M059J (cell line): ENCODE measurements at places on chromosomes 2 and 18.

- DNase-seq = peak; percentile 36
These were observed 19.7 kb upstream of the SFXN5 start for GRCh38 chr2:73091164-73091563.

GRCh38 chr2:881204-881918 is 69.3 kb upstream of the SNTG2 start:
- peak; percentile 9 for DNase-seq

DNA sequence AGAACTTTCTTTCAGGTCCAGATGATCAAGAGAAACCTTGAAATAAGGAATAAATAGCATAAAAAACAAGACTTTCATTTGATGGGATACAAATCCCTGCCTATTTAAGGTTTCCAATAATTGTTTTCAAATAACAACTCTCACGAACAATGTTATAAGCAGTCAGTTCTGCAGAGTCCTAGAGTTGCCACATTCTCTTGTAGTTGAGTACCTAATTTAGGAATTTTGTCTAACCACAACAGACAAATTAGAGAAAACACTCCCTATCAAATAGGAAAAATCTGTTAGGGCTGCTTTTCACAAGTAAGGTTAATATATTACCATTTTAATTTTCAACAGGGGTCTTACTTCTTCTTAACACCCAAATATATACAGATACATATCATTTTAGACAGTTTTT is 130.1 kb upstream of the CDH20 start:
- peak; percentile 1 for DNase-seq

DNA sequence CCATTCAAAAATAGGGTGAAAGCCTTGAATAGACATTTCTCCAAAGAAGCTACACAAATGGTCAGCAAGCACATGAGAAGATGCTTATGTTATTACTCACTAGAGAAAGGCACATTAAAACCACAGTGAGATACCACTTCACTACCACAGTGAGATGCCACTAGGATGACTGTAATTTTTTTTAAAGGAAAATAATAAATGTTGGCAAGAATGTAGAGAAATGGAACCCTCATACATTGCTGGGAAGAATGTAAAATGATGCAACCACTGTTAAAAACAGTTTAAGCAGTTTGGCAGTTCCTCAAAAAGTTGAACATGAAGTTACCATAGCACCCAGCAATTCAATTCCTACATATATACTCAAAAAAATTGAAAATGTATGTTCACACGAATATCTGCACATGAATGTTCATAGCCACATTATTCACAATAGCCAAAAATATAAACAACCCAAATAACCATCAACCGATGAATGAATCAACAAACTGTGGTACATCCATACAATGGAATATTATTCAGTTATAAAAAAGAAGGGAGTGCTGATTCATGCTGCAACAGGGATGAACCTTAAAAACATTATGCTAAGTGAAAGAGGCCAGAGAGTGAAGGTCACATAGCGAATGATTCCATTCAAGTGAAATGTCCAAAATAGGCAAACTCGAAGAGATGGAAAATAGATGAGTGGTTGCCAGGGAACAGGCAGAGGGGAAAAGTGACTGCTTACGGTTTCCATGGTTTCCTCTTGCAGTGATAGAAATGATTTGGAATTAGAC is 156.2 kb upstream of the NDUFV2 start:
- DNase-seq = peak; percentile 96

- peak; percentile 7 for DNase-seq
These were observed 270.7 kb upstream of the HNMT start for GRCh38 chr2:137693534-137693933.

- peak; percentile 1 for DNase-seq
These were observed 193.0 kb upstream of the NETO1 start for GRCh38 chr18:73060666-73061288.

- DNase-seq = no peak
These were observed 69.1 kb upstream of the RBMS1 start for GRCh38 chr2:160562730-160563129.

GRCh38 chr18:24187689-24188088 is 48.8 kb downstream of the CABYR start:
- no peak for DNase-seq

DNA sequence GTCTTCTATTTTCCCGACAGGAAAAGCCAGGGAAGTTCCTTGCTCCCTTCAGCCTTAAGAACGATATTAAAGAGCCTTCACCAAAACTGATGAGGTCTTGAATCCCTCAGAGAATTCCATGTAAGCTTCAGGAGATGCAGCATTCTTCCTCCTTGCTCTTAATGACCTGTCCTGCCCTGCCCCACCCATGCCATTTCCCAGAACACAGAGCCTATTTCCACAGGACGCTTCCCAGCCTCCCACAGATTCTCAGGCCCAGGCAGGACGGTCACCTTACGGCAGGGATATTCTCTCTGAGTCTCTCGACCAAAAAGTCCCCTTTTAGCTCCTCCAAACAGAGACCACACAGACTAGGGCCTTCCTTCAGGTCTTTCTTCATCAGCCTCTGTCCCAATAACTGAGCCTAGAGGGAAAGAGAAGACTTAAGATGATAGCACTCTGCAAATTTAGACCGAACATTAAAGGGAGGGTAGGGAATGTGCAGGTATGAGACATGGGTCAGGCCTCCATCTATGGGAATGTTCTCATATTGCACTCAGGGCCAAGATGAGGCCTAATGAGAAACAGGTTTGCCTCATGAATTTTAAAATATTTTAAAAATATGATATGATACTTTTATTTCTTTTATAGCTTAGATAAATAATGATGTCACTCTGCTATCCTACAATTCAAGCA is 62.1 kb downstream of the COBLL1 start:
- no peak for DNase-seq

GRCh38 chr2:102514061-102514785 is 41.2 kb downstream of the SLC9A4 start:
- peak; percentile 85 for DNase-seq

DNA sequence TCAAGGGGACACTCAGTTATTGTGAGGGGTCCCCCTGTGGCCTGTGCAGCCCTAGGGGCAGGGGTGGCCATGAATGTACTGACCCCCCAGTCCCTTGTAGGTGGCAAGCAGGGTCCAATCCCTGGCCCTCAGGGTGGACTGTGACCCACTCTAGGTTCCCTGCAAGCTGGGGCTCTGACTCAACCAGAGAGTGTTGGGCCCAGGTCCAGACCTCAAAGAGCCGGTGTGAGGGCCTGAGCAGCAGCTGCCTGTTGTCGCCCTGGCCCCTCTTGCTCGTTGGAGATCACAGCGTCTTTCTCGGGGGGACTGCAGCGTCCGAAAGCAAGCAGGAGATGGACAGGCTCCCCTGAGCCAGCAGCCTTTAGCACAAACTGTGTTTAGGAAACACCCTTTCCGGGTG is 66.8 kb upstream of the ATG16L1 start:
- peak; percentile 29 for DNase-seq

DNA sequence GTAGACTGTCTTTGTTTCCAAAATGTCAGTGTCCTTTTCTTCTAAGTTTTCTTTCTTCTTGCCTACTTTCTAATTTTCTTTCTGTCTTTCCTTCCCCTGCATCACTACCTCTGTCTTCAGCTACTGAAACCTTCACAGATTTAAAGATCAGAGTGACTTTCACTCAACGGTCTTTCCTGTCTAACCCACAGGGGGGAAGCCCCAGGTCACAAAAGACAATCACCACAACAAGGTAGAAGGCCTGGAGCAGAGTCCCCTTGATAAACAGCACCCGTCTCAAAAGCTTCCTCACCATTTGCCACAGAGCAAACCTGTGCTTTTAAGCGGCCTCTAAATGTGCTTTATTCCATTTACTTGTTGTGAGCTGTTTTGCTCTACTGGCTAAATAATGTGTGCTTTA is 665.4 kb downstream of the BCL11A start:
- no peak for DNase-seq

DNA sequence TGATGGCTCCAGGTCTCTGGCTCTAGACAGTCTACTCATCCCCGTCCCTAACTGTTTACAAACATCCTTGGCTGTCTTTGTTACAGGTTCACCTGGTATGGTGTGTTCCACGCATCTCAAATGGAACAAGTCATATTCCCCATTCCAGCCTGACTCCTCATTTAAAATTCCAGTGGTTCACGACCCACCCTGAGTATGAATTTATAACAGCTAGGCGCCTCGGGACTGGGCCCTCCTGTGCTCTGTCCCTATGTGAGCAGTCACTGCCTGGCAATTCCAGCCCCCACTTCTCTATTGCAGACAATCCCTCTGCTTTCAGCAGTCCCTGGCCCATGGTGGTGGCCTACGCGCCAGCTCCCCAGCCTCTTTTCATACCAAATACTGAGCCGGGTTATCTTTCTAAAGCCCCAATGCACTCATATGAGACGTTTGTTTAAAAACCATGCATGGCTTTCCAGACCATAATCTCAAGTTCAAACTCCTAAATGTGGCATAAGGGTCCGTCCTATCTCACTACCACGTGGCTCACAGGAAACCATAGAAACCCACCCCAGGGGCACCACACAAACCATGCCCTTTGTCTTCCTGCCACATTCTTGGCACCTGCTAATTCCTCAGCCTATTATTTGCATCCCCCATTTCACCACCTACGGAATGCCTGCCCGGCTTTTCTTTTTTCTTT is 1.6 kb downstream of the SERPINB8 start:
- peak; percentile 25 for DNase-seq

GRCh38 chr18:63578357-63578958 is 8.7 kb upstream of the SERPINB13 start:
- peak; percentile 43 for DNase-seq

GRCh38 chr2:120344214-120344975 is 1.5 kb upstream of the INHBB start:
- peak; percentile 44 for DNase-seq

GRCh38 chr2:179454443-179455171 is 190.0 kb upstream of the SESTD1 start:
- DNase-seq = peak; percentile 87

- DNase-seq = no peak
These were observed 120.9 kb upstream of the NFATC1 start for GRCh38 chr18:79274823-79275222.

- DNase-seq = no peak
These were observed 6.8 kb upstream of the TPO start for GRCh38 chr2:1406434-1406833.

DNA sequence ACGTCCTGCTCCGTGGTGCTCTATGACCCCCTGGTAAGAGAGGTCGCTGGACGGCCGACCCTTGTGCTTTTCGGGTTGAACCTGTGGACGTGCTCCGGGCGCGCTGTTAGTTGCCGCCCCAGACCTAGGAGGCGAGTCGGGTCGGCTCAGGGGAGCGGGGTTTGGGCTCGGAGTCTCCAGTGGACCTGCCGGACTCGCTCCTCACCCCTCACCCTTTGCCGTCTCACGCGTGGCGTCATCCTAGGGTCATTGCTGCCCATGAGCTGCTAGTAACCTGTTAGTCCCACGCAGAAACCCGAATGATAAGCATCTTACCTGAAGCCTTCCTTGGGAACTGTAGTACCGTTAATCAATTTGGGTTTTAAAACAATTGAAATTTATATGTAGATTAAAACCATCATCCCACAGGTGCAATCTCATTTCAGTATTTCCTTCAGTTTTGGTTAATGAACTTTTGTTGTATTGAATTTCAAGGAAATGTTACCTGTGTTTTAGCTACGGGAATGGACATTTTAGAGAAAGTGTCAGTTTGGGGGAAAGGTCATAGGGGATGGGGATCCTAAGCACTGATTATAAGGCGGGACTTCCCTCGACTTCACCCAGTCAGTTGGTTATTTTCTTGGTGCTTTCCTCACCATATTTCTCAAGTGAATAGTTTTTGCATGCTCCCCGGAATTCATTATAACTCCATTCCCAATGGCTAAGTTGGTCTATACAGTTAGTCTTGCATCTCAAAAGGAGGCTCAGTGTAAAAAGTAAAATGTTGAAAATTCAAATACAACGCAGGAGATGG is 536 bp downstream of the ELP2 start:
- DNase-seq = no peak

GRCh38 chr2:205409411-205409810 is 272.9 kb upstream of the NRP2 start:
- DNase-seq = peak; percentile 20

DNA sequence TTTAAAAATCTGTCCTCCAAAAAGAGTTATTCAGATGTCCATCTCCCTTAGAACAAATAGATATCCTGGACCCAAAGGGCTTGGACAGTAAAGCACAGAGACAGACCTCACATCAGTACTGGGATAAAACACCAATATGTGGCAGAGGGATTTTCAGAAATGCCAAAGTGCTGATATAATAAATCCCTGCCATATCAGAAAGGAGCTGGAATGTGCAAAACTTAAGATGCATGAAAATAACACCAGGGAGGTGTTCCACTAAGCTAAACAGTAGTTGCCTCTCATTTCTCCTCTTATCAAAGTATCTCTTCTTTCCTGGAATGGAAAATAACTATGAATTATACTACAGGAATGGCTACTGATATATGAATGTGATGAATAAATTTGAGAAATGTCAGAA is 13.2 kb downstream of the USP40 start:
- no peak for DNase-seq

GRCh38 chr2:34368304-34368703 is 769.2 kb upstream of the FAM98A start:
- no peak for DNase-seq

GRCh38 chr18:3599195-3599594 is 149.2 kb downstream of the TGIF1 start:
- DNase-seq = no peak

- DNase-seq = peak; percentile 99
These were observed 71.7 kb downstream of the HS1BP3 start for GRCh38 chr2:20578895-20579825.

GRCh38 chr2:907706-908105 is 42.9 kb upstream of the SNTG2 start:
- no peak for DNase-seq

DNA sequence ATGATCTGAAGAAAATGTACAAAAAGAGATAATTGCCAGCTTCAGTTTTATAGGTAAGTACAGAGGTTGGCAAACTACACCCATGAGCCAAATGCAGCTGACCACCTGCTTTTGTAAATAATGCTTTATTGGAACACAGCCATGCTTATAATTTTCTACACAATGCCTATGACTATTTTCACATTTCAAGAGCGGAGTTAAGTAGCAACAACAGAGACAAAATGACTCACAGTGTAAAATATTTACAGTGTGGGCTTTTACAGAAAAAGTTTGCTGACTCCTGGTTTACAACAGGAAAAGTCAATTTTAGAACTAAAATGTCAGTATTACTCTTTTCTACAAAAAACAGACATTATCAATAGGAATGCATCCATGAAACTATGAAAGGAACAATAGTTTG is 26.0 kb downstream of the CWC22 start:
- peak; percentile 73 for DNase-seq

DNA sequence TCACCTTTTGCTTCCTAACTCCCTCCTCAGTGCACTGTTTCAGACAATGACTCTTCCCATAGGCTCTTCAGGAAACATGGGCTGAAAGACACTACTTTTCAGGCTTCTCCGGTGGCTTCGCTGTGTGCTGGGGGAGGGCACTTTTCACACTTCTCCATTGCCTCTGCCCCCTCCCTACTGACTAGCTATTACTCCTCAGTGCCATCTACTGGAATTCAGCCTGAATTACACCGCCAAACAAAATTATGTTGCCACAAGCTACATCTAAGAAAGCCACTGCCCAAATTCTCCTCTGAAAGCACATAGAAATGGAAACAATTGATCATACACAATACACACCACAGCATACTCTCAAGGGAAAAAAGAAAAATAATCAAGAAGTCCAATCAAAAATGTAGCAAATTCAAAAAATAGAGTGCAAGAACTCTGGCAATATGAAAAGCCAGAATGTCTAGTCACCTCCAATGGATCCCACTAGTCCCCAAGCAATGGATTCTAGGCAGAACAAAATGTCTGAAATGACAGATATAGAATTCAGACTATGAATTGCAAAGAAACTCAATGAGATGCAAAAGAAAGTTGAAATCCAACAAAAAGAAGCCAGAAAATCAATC is 1139.4 kb upstream of the GYPC start:
- DNase-seq = peak; percentile 7
